ENCODE measurements at places on chromosomes 12 and 14.

- no peak for DNase-seq
Observed at GRCh38 chr12:82619644-82620043, 67.1 kb upstream of the TMTC2 start.

GRCh38 chr14:39339003-39339402, 93.2 kb downstream of the FBXO33 start:
- DNase-seq: no peak

DNA sequence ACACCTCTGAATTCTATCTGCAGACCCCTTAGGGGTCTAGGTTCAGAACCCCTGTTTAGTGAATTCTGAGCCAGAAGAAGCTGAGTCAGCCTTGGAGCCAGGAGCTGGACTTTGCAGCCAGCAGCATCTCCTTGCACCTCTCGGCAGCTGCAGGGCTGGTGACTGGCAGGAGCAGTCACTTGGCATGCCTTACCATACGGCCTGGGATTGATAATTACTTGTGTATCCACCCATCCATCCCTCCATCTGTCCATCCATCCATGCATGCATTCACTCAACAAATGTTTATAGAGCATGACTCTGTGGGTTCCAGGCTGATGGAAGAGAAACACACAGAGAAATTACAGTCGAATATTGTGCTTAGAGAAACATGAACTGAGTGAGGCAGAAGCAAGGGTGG, 67.5 kb upstream of the PRIMA1 start:
- DNase-seq: no peak

DNA sequence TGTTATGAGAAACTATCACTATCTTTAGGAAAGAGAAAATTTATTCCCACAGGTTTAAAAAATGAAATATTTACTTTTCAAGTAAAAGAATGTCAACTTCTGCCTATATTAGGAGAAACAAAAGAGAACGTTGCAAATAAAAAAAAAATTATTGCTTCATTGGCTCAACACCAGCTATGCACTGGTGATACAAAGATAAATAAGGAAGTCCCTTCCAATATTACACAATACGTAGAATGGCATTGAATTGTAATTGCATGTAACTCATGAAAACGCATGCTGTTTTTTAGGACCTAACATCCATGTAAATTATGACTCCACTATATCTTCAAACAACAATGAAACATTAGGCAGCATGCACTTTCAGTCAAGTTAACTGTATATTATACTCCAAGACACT, 56.4 kb upstream of the RERGL start:
- DNase-seq: no peak

GRCh38 chr14:61927520-61927919, 165.3 kb downstream of the SNAPC1 start:
- no peak for DNase-seq

- no peak for DNase-seq
Observed at GRCh38 chr12:12810553-12811021, 2.6 kb upstream of the DDX47 start.

GRCh38 chr12:46159309-46159901, 109.4 kb downstream of the SLC38A1 start:
- no peak for DNase-seq

- no peak for DNase-seq
Observed at GRCh38 chr14:66240105-66240504, 246.1 kb upstream of the CCDC196 start.

DNA sequence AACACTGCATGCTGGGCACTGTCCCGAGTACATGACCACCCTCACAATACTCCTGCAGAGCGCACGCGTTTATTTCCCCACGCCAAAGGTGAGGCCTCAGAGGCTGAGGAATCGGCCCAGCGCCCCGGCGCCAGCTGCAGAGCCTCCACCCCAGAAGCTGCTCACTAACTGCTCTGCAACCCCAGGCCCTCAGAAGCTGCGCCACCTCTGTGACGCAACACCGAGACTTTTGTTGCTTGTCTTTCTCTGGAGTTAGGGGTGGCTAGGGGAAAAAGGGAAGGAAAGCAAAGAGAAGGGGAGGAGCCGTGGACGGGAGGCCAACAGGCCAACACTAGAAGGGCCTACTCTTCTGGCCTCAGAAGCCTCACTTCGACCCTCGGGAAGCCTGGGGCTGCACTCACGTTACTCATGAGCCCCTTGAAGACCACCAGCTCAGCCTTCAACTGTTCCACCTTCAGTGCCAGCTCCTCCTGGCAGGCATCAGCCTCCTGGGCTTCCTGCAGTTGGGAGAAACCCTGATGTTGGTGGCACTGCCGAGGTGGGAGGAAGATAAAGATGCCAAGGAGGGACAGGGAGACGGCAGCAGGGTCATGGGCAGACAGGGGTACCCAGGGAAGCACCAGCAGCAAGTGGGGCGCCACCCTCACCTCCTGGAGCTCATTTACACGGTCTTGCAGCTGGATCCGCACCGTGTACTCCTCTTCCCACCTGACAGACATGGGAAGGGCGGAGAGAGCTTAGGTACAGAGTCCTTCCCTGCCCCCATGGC, 5.4 kb downstream of the IFFO1 start:
- no peak for DNase-seq

- DNase-seq: no peak
Observed at GRCh38 chr12:52414936-52415335, 8.8 kb upstream of the KRT82 start.

GRCh38 chr14:35161231-35161630, 38.9 kb downstream of the PRORP start:
- no peak for DNase-seq

GRCh38 chr12:2221030-2221621, 168.3 kb downstream of the CACNA1C start:
- no peak for DNase-seq

- no peak for DNase-seq
Observed at GRCh38 chr12:71641390-71641789, 22.3 kb downstream of the ZFC3H1 start.

GRCh38 chr12:102470945-102471344, 9.4 kb downstream of the IGF1 start:
- no peak for DNase-seq

DNA sequence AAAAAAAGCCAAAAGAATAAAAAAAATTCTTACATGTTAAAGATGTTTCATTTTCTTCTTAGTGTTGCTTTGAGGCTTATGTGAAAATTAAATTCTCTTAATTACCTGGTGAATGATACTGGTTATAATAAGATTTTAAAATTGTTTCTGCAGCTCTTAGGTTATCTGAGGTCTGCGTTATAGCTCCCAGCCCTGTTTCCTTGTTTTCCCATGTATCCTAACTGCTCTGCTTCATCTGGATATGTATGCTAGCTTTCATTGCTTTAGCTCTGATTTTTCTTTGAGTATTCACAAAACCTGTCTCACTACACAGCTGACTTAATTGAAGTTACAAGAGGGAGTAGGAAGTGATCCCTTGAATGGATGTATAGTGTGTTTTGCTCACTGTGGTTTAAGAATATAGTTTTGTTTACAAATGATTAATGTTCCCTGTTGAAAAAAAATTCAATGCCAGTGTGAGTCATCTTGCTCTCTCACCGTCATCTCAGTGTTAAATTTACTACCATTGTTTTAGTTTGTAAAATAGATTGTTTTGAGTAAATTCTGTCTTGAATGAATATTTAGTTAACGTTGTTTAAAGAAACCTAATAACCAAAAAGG, 26.8 kb downstream of the CPSF6 start:
- DNase-seq: no peak

- no peak for DNase-seq
Observed at GRCh38 chr12:55724226-55724939, 4.2 kb downstream of the RDH5 start.

GRCh38 chr14:98924046-98924445, 348.0 kb downstream of the BCL11B start:
- DNase-seq: no peak

DNA sequence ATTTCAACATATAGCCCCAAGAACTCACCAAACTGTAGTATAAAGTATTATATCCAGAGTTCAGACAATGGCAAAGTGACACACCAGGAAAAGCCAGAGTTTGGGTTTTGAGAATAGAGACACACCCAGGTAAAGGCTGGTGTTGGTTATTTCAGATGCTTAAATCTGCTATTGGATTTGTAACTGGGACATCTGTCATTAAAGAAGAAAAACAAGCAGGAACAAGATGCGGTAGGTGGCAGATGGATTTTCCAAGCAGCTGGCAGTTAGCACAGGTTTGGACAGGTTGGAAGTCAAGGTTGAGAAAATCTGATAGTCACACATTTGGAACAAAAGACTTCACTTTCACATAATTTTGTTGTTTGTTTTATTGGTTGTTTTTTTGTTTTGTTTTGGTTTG, 14.4 kb upstream of the CDK17 start:
- DNase-seq: no peak

DNA sequence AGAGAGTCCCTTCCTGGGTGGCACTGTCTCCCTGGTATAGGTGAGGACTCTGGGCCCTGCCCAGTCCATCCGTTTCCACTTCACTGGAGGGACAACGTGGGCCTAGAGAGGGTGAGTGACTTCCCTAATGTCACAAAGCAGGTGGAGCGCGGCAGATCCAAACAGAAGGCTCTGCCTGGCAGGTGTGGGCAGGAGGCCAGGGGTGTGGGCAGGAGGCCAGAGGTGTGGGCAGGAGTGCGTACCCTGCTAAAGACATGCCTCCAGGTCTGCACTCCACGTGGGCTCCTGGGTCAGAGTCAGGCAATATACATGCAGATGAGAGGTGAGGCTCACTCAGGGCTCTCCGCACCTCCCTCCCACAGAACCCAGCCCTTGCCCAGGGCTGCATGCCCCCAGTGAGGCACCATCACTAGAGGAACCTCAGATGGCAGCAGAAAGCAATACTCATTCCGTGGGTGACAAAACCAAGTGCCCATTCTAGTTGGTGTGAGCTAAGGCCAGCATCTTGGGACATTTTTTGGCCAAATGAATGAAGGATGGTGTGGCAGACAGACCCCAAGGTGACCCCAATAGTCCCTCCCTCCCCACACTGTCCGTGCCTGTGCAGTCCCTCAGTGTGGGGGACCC, 271.6 kb upstream of the RTL1 start:
- DNase-seq: no peak

DNA sequence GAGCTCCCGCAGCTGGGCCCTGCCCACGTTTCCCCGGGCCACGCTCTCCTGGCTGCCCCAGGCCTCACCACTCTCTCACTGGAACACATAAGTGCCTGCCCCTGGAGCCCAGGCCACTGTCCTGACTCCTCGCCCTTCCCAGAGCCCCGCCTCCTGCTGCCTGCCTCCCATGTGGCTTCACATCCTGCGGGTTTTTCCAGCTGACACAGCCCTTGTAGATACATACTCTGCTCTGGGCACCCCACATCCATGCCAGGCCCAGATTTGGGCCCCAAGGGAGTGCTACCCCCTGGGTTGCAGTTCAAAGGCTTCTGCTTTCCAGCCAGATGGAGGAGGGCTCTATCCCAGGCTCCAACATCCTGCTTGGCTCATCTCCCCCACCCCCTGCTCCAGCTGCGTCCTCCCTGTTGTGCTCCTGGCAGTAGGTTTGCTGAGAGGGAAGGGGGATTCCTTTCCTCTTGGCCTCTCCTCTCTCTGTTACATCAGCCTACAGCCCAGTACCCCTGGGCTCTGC, 60.1 kb downstream of the TSPAN9 start:
- DNase-seq: no peak

- DNase-seq: no peak
Observed at GRCh38 chr14:37241198-37241597, 43.5 kb downstream of the MIPOL1 start.

GRCh38 chr12:14303661-14304155, 61.8 kb upstream of the ATF7IP start:
- no peak for DNase-seq

DNA sequence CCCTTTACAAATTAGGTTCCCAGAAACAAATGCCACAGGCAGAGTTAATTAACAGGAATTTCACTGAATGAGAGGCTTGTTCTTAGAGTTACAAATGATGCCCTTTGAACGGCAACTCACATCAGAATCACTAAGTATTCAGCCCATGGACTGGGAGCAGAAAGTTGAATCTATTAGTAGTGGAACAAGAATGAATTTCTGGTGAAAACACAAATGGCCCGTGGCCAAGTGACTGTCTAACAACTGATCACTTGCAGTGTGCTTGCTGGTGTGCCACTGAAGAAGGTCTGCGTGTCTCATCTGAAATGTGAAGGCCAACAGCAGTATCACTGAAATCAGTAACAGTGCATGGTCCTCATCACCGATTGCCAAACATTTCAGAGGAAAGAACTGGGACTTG, 893.4 kb upstream of the TMEM132C start:
- DNase-seq: no peak

DNA sequence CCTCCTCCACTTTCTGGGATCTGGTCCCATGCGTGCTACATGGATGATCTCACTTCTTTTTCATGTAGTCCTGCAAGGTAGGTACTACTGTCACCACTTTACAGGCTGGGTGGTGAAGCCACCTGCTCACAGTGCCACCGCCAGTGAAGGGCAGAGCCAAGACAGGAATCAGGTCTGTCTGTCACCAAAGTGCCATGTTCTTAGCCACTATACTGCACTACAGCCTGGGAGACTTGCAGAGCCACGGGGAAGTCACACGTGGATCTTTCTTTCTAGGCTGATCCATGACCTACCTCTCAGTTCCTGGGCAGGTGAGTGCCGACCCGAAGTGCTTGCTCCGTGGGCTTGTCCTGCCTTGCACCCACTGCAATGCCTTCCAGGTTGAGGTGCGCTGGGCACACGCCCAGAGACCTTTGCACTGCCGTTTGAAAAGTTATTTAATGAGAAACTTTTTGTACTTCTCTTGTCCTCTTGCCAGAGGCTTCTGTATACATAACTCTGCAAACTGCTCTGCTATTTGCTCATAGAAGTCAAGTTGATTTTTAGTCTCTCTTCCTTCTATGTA, 19.7 kb upstream of the CLMN start:
- no peak for DNase-seq

DNA sequence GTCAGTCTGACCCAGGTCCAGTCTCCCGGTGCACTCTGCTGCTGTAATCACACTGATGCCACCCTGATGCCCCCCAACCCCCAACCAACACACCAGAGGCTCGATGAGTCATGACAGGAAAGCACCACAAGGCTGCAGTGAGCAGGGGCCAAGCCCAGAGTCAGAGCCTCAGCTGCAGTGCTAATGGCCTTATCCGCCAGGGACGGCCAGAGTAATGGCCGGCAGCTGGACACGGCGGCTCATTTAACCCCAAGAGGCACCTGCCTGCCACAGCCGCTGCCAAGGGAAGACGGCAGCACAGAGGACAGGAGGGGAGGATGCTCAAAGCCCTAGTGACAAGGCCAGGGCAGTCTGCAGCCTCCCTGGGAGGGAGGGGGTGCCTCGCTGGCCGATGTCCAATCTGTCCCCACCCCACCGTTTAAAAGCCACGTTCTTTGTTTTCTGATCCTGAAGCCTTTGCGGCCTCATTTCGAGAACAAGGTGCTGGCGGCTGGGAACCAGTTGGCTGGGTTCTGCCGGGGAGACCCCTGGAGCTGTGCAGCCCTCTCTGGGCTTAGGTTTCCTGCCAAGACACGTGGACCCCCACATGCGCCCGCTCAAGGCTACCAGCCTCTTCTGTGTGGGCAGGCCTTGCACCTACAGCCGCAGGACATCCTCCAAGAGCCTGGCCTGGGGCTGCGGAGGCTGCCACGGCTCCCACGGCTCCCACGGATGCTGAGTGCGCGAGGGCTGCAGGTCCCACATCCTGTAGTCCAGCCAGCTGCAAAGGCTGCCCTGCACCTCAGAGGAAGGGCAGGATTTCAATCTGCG, 13.1 kb downstream of the CCDC85C start:
- no peak for DNase-seq
